ENCODE measurements at places on chromosomes 13 and 19.
A peak's percentile ranks its signal among the peaks of the same experiment; 100 is the strongest.

GRCh38 chr13:32059511-32059984 lies 28.0 kb downstream of the FRY start:
- no peak for DNase-seq

DNA sequence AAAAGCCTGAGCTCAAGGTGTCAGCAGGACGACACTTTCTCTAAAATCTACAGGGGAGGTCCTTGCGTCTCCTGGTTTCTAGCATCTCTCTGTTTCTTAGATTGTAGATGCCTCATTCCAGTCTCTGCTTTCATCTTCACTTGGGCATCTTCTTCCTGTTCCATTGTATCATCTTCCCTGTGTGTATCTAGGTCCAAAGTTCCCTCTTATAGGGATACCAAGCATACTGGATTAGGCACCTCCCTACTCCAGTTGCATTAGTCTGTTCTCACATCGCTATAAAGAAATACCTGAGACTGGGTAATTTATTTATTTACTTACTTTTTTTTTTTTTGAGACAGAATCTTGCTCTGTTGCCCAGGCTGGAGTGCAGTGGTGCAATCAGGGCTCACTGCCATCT lies 91.3 kb upstream of the ABCC4 start:
- DNase-seq: no peak

DNA sequence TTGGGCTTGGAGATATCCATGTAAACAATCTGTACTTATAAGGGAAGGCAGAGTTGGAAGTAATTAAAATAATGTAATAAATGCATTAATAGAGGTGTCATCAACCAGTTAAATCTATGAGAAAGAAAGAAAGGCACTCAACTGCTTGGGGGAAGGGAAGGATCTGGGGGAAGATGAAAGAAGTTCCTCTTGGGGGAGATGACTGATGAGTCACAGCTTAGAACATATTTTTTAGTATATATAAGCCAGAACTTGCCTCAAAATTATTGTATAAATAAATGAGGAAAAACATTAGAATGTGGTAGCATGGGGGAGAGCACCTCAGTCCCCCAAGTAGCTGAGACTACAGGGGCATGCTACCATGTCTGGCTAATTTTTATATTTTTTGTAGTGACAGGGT lies 205.8 kb downstream of the GGACT start:
- DNase-seq: no peak

DNA sequence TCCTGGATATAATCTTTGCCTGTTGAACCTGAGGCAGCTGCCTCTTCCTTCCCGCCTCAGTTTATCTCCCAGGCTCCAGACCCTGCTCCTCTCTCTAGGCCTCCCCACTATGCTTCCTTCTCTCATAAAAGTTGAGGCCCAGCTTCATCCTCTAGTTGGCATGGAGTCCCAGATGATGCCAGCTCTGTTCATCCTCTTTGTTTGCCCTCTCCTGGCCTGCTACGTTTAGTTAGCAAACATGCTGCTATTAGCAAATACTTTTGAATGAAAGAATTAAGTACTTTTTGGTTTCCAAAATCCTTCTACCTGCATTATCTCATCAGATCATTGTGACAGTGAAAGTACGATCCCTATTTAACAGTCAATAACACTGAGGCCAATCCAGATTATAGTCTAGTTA lies 472.5 kb downstream of the COG6 start:
- no peak for DNase-seq

DNA sequence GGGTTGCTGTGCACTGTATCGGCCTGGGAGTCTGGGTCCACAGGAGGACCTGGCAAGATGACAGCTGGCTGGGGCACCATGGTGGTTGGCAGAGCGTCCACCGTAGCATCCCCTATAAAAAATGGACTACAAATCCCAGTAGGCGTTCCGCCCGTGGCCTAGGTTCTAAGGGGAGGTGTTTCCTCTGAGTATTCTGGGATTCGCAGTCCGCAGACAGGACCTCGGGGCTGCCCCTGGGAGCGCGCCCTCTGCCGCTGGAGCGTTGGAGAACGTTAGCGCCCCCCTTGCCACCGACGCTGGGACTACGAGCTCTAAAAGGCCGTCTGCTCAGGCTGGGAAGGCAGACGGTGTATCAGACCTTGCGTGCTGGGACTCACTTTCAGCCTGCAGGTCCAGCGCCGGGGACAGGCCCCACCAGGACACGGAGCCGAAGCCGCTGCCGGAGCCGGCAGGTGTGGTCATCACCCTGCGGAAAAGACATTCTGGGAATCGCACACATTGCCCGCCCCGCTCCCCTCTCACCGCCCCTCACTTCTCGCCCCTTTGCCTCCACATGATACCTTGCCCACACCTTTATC lies 372 bp downstream of the DNAAF3 start:
- DNase-seq: peak; percentile 88

GRCh38 chr13:85717921-85718320 lies 81.3 kb downstream of the SLITRK6 start:
- no peak for DNase-seq
